ENCODE measurements at places on chromosomes 5 and 9. TPM values are rescaled to one million over a fixed set of nuclear protein-coding genes. Genes with fewer than 3 reads are reported as not detected.

Gene LCP2
- polyA plus RNA-seq = not detected

Gene SLC6A18
- not detected for polyA plus RNA-seq

Gene SELENOP
- 4.4 TPM for polyA plus RNA-seq

DNA sequence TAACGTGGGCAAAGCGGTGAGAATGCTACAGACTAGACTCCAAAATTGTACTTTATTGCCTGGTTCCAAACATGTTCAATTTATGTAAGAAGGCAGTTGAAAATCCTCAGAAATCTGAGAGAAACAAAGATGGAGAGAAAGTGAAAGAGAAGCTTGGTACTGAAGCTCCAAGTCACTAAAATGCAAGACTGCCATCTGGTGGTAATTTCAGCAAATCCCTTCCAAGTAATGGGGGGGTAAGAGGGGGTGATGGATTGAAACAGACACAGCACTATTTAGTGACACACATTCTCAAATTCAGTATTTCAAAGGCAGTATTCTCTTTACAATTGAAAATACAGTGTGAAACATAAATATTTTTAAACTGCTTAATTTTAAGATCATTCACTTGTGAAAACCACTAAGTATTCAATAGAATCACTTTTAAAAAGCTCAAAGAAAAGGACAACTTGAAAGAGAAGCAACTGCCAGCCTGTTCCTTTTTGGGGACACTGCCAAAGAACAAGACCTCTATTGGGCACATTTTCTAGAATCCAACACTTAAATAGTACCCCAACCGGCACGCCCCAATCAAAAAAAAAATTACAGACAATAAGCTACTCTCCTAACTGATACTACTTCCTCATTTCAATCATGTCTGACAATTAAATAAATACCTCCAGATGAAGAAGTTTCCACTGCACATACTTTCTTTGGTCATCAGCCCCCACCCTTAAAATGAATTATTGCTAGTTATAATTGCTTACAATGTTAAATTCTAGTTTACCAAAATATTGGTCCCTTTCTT, 131.5 kb downstream of the AGTPBP1 start:
- DNase-seq = peak; percentile 18

GRCh38 chr5:6889030-6889429, 175.8 kb downstream of the TENT4A start:
- DNase-seq = no peak

Data from BJ (cell line).